Naive thymus-derived CD8-positive, alpha-beta T cell (primary cell): ENCODE measurements at places on chromosomes 2 and 18. TPM values are rescaled to one million over a fixed set of nuclear protein-coding genes. Genes with fewer than 3 reads are reported as not detected.

Gene SEMA4F
- 7.5 TPM for polyA plus RNA-seq

Gene KCTD18
- 16.5 TPM for polyA plus RNA-seq

DNA sequence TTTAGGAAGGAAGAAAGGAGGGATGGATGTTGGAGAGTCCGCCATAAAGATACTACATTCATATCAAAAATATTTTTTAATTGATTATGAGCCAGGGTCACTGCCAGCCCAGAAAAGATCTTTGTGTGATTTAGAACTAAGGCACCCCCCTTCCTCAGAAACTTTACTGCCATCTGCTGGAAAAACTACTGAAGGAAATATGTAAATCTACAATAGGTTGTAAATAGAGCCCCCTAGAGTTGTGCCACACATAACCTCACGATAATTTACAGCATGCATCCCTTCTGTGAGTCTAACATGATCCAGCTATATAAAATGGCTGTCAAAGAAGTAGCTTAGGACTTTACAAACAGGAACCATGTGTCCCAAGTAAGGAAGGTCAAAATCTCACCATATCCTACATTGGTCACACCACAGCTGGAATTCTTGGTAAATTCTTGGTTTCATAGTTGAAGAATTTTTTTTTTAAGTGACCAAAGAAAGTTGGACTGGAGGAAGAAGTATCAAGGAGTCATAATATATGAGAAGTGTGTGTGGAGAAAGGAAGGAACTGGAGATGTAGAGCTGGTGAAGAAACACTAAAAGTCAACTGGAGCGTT lies 152.5 kb downstream of the CYP26B1 start:
- H3K27me3 ChIP-seq: peaks cover 22% of the 10 kb centered on the region
- DNase-seq: no peak
- H3K4me1 ChIP-seq: no peaks in the 10 kb centered on the region
- H3K4me3 ChIP-seq: no peak overlapping the region
- no peaks in the 10 kb centered on the region for H3K36me3 ChIP-seq

GRCh38 chr2:75324141-75324540 lies 124.8 kb upstream of the TACR1 start:
- no peaks in the 10 kb centered on the region for H3K36me3 ChIP-seq
- H3K27ac ChIP-seq: no peak overlapping the region
- DNase-seq: no peak

DNA sequence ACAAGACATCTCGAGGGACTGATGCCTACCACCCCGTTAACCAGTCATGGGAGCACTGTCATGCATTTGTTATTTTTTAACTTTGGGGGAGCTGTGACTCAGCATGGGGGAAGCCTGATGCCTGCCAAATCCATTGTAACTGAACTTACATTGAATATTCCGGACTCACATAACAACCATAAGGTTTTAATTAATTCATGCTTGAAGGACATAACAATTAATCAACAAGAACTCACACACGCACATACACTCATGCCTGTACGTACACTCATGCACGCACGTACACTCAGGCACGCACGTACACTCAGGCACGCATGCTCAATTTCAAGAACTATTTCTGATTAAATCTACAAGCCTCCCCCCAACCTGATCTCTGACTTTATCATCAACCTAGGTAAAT lies 1639.1 kb downstream of the SUCLG1 start:
- H3K36me3 ChIP-seq: no peaks in the 10 kb centered on the region
- H3K27me3 ChIP-seq: no peaks in the 10 kb centered on the region

GRCh38 chr2:128395196-128395595 lies 76.5 kb upstream of the HS6ST1 start:
- H3K27ac ChIP-seq: no peak overlapping the region
- no peak for DNase-seq

- no peaks in the 10 kb centered on the region for H3K4me1 ChIP-seq
- H3K36me3 ChIP-seq: no peaks in the 10 kb centered on the region
- H3K27me3 ChIP-seq: peaks cover 36% of the 10 kb centered on the region
- no peak for DNase-seq
- no peak overlapping the region for H3K27ac ChIP-seq
These were observed 367.7 kb downstream of the CLIP4 start for GRCh38 chr2:29482867-29483266.

DNA sequence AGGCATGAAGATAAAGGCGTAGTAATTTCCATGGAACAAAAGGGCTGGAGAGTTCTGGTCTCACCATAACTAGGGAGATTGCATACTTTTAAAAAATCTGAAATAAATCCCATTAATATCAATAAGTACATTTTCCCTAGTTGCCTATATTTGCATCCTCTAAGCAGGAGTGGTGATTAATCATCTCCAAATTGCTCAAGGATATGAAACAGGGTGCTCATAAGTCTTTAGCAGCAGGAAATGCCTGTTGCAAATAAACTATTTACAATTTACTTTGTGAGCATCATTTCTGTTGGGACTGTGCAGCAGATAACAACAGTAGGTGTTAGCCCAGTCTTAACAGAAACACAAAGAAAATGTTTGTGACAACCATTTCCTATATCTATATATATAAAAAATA lies 92.4 kb upstream of the TMEM178A start:
- H3K27ac ChIP-seq: peak overlapping the region; percentile 34
- H3K4me3 ChIP-seq: no peak overlapping the region
- no peaks in the 10 kb centered on the region for H3K27me3 ChIP-seq
- no peaks in the 10 kb centered on the region for H3K4me1 ChIP-seq
- DNase-seq: no peak
- H3K36me3 ChIP-seq: no peaks in the 10 kb centered on the region

DNA sequence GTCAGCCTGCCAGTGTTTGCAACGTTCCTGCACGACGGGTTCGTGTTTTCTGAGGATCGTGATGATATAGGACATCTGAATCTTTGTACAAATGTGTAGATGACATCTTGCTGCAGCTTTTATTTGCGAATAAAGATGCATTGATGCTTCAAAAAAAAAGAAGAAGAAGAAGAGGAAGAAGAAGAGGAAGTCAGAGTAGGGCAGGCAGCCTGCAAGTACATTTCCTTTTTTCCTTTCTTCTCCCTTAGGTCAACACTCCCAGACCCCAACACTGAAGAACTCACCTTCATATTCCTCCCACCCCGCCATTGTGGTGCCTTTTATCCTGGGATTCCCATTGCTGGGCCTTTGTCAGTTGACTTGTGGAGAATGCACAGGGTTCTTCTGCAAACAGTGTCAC lies 91.5 kb downstream of the FHOD3 start:
- no peak for DNase-seq
- H3K4me3 ChIP-seq: no peak overlapping the region
- H3K36me3 ChIP-seq: peaks cover 4% of the 10 kb centered on the region
- no peak overlapping the region for H3K27ac ChIP-seq
- peaks cover 27% of the 10 kb centered on the region for H3K27me3 ChIP-seq

DNA sequence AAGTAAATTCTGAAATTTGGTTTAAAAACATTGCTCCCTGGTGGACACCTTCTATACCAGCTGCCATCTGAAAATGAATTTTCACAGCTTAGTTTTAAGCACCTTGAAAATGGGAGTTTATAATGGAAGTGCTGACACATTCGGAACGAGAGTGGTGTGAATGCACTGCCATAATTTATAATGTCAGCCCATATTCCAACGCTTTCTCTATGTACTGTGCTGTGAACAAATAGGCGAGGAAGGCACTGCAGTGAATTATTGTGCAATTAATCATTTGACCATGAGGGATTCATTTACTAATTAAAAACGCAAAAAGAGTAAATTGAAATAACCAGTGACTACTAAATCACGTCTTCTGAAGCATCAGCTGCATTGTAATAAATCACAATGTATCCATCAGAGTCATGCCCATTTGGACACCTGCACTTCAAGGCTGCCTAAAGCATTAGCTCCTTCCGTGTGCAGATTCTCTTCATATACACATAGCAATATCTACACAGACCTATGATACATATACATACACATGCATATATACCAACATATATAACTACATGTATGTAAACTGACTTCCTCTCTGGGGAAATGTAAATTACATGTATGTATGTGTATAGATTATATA lies 699.8 kb downstream of the GALR1 start:
- H3K4me1 ChIP-seq: no peaks in the 10 kb centered on the region
- no peak overlapping the region for H3K27ac ChIP-seq
- DNase-seq: no peak
- no peaks in the 10 kb centered on the region for H3K27me3 ChIP-seq
